ENCODE measurements at places on chromosomes 1 and 21. TPM values are rescaled to one million over a fixed set of nuclear protein-coding genes. Genes with fewer than 3 reads are reported as not detected.
A peak's percentile ranks its signal among the peaks of the same experiment; 100 is the strongest.

Gene TOE1
- 43.6 TPM for total RNA-seq

- peaks cover 44% of the 10 kb centered on the region for H3K27me3 ChIP-seq
- no peaks in the 10 kb centered on the region for H3K4me1 ChIP-seq
- H3K27ac ChIP-seq, result no peak overlapping the region
- DNase-seq, result no peak
- no peak overlapping the region for H3K4me3 ChIP-seq
Measured at GRCh38 chr1:170214117-170215032, 68.6 kb downstream of the NTMT2 start.

Gene APCS
- not detected for total RNA-seq

Gene SPATA46
- not detected for total RNA-seq

- peaks cover 12% of the 10 kb centered on the region for H3K36me3 ChIP-seq
- H3K4me3 ChIP-seq, result peak overlapping the region; percentile 78
- H3K4me1 ChIP-seq, result peaks cover 60% of the 10 kb centered on the region
- peak overlapping the region; percentile 74 for H3K27ac ChIP-seq
- H3K27me3 ChIP-seq, result no peaks in the 10 kb centered on the region
- DNase-seq, result no peak
Measured at GRCh38 chr1:170068923-170069322, 5.6 kb downstream of the KIFAP3 start.
